ENCODE measurements at places on chromosomes 3 and 15.

DNA sequence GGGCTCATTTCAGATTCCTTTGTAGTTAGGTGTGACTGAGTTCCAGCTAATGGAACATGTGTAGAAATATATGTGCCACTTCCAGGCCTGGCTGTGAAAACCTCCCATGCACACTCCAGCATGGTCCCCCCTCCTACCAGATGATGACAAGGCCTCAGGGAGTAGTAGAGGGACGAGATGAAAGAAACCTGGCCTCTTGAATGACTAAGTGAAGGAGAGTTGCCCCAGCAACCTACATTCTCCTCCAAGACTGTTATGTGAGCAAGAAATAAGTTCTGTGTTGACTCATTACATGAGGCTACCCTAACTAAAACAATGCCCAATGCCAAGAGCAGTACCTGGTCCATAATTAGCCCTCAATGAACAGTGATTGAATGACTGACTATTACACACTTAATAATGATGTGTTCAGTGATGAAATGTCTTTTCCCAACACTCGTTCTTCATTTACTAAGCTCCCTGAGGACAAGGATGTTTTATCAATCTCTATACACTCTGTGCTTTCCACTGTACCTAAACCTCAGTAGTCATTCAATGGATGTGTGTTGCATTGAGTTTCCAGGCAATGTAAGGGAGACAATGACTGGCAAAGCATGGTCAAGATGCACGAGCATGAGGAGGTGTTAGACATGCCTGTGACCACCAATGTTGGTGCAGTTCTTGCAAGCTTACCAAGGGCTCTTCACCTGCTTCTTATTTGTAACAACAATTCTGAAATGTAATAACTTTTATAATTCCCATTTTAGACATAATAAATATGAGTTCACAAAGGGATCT, 62.0 kb upstream of the BCL6 start:
- H3K4me3 ChIP-seq = no peak overlapping the region
- no peaks in the 10 kb centered on the region for H3K4me1 ChIP-seq
- no peak for ATAC-seq
- no peaks in the 10 kb centered on the region for H3K36me3 ChIP-seq
- H3K27me3 ChIP-seq = no peaks in the 10 kb centered on the region
- H3K27ac ChIP-seq = no peak overlapping the region

DNA sequence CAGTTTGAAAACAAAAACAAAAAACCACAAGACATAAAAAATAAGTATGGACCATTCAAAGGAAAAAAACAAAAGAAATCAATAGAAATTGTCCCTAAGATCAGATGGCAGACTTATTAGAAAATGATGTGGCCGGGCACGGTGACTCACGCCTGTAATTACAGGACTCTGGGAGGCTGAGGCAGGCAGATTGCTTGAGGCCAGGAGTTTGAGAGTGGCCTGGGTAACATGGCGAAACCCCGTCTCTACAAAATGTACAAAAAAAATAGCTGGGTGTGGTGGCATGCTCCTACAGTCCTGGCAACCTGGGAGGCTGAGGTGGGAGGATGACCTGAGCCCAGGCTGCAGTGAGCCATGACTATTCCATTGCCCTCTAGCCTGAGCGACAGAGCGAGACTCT, 16.6 kb downstream of the SPCS1 start:
- H3K36me3 ChIP-seq = peaks cover 31% of the 10 kb centered on the region
- ATAC-seq = no peak
- no peaks in the 10 kb centered on the region for H3K27me3 ChIP-seq
- H3K27ac ChIP-seq = no peak overlapping the region
- no peak overlapping the region for H3K4me3 ChIP-seq
- no peaks in the 10 kb centered on the region for H3K4me1 ChIP-seq

GRCh38 chr3:119579366-119580066, at the start of gene ADPRH:
ADPRH (plus strand) TSS chr3:119579492; CDS start chr3:119582170, 2,678 bp downstream.
- peak within 1 kb of the TSS; percentile 54 for H3K4me3 ChIP-seq
- no peaks in the 10 kb centered on the region for H3K4me1 ChIP-seq
- H3K27me3 ChIP-seq = no peaks in the 10 kb centered on the region
- no peaks in the 10 kb centered on the region for H3K36me3 ChIP-seq
- H3K27ac ChIP-seq = peak within 1 kb of the TSS; percentile 88

DNA sequence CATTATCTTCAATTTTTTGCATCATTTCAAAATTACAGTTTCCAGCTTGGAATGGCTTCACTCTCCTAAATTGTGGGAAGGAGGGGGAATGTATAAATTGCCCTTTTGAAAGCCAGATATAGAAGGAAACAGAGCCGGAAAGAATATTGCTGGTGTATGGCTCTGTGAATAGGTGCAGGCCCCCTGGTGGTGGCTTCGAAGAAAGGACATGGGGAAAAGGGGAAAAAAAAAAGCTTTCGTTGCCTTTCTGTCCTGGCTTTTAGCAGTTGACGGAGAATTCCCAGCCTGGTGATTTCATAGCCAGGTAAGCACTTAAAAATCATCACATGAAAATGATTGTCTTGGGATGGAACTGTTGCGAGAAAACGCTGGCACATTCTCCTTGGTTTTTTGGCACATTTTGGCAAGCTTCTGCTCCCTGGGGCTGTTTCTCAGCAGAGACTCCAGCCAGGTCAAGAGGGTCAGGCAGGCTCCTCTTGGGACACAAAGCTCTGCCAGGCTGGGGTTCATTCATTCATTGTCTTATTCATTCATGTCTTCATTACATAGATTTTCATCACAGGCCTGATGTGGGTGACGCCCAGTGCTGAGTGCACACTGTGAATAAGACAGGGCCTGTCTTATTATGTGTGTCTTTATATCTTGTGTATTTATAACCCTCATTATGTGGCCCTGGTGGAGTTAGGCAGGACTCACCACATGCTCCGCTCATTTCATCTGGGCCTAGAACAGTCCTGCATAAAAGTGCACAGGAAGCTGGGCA, 300.0 kb upstream of the TPM1 start:
- peak; percentile 92 for ATAC-seq
- peaks cover 8% of the 10 kb centered on the region for H3K4me1 ChIP-seq
- H3K27me3 ChIP-seq = no peaks in the 10 kb centered on the region
- H3K27ac ChIP-seq = peak overlapping the region; percentile 76
- no peaks in the 10 kb centered on the region for H3K36me3 ChIP-seq

DNA sequence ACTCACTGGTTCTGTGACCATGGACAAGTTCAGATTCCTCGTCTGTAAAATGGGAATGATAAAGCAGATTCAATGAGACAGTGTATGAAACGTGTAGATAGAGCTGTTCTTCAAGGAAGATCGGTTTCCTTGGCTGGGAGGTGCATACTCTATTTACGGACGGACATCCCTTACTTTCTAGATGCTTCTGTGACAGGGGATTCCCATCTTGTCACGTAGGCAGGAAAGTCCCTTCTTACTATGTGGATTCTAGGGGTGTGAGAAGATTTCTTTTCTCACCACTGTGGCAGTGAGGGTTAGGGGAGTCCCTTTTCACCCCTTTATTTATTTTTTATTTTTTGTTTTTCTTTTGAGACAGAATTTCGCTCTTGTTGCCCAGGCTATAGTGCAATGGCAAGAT, 180.9 kb upstream of the TBL1XR1 start:
- no peak overlapping the region for H3K27ac ChIP-seq
- no peaks in the 10 kb centered on the region for H3K27me3 ChIP-seq
- no peak overlapping the region for H3K4me3 ChIP-seq
- no peak for ATAC-seq
- no peaks in the 10 kb centered on the region for H3K4me1 ChIP-seq

DNA sequence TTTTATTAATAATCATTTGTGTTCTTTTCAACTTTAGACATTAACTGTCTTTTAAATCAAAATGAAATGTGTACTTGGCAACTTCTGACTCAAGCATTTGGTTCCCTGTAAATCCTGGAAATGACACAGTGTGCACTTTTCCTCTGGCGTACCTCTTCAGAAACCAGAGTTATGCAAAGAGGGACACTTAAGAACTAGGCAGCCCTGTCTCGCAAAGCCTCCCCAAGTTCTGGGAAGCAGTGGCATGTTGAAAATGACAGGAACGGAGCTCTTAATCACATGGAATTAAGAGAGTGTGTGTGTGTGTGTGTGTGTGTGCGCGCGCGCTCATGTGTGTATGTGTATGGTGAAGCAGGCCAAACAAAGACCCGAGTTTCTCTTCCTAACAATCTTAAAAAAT, 707.4 kb downstream of the MECOM start:
- H3K4me3 ChIP-seq = no peak overlapping the region
- no peaks in the 10 kb centered on the region for H3K36me3 ChIP-seq
- H3K27ac ChIP-seq = no peak overlapping the region

DNA sequence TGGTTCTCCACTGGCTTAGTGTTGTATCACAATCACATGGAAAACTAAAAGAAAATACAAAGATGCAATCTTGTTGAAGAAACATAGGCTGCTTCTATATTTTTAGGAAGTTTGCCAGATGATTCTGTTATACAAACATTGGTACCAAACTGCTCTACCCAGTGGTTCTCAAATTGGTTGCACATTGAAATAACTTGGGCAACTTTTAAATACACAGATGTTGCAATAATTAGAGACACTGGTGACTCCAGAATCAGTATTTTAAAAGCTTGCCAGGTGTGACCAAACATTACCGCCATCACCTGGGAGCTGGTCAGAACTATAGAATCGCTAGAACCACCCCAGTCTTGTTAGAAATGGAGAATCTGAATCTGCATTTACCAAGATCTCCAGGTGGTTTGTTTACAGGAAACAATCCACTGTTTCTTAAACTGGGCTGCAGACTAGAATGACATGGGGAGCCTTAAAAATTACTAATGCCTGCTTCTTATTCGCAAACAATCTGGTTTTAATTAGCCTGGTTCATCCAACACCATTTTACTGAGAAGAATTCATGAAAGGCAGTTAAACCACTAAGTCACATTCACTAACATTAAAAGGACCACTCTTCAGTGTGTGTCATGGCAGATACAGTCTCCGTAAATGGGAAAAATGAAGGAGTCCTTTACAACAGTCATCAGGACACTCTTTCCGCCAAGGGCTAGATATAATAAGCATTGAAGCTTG, 76.5 kb downstream of the ACAP2 start:
- ATAC-seq = no peak
- H3K4me3 ChIP-seq = no peak overlapping the region
- H3K27ac ChIP-seq = no peak overlapping the region
- H3K4me1 ChIP-seq = no peaks in the 10 kb centered on the region

GRCh38 chr15:68725736-68726135, 95.0 kb downstream of the ANP32A start:
- peak overlapping the region; percentile 57 for H3K27ac ChIP-seq
- peak; percentile 65 for ATAC-seq
- no peaks in the 10 kb centered on the region for H3K27me3 ChIP-seq
- no peaks in the 10 kb centered on the region for H3K4me1 ChIP-seq

DNA sequence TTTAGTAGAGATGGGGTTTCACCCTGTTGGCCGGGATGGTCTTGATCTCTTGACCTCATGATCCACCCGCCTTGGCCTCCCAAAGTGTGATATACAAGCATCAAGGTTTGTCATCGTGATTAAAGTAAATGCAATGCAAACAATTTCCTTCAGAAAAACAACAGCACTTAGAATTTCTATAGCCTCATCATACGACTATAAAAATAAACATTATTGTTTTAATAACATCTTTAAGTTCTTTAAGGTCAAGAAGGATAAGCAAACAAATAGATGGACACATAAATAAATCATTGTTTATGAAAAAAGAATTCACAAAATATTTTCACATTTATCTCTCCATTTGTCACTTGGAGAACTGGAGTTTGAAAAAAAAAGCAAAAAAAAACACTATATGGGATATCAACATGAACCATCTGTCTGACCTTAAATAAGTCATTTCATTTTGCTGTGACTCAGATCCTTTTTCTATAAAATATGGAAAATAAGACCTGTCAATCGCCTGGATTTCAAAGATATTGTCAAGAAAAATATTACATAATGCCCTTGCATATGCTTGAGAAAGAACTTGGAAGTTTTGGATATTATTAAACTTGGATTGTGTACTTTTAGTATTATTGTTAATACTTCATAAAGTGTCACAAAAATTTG, 642.0 kb upstream of the KCNMB2 start:
- H3K27ac ChIP-seq = no peak overlapping the region
- no peaks in the 10 kb centered on the region for H3K27me3 ChIP-seq
- H3K4me3 ChIP-seq = no peak overlapping the region
- no peak for ATAC-seq
- peaks cover 8% of the 10 kb centered on the region for H3K4me1 ChIP-seq

DNA sequence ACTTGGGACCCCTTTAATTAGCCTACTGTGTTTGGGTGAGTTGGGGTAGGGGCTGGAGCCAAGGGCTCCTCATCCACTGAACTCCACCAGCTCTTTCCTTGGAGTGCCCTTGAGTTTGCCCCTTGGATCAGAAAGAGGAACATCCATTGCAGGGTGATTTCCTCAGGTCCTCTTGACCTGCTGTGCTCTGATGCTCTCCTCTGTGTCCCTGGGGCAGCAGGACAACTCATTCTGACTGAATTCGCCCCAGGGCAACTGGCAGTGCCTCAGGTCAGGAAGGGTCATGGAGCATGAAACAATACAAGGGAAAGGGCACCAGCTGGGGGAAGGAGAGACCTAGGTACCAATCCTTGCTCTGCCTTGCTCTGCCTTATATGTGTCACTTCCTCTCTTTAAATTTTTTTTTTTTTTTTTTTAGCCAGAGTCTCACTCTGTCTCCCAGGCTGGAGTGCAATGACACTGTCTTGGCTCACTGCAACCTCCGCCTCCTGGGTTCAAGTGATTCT, 47.8 kb downstream of the BSN start:
- no peaks in the 10 kb centered on the region for H3K36me3 ChIP-seq
- H3K27ac ChIP-seq = no peak overlapping the region
- H3K4me3 ChIP-seq = no peak overlapping the region
- H3K4me1 ChIP-seq = no peaks in the 10 kb centered on the region

GRCh38 chr3:34408088-34408487, 609.7 kb downstream of the PDCD6IP start:
- no peaks in the 10 kb centered on the region for H3K36me3 ChIP-seq
- no peak overlapping the region for H3K4me3 ChIP-seq
- no peak for ATAC-seq
- no peaks in the 10 kb centered on the region for H3K27me3 ChIP-seq
- no peak overlapping the region for H3K27ac ChIP-seq

GRCh38 chr3:129985113-129985512, 10.6 kb downstream of the TRH start:
- H3K4me3 ChIP-seq = no peak overlapping the region
- H3K27me3 ChIP-seq = peaks cover 22% of the 10 kb centered on the region
- no peaks in the 10 kb centered on the region for H3K36me3 ChIP-seq
- H3K27ac ChIP-seq = no peak overlapping the region

GRCh38 chr3:142981108-142981507, 17.6 kb upstream of the PAQR9 start:
- no peak overlapping the region for H3K27ac ChIP-seq
- no peak for ATAC-seq
- H3K4me3 ChIP-seq = no peak overlapping the region
- H3K27me3 ChIP-seq = peaks cover 12% of the 10 kb centered on the region
- H3K36me3 ChIP-seq = no peaks in the 10 kb centered on the region
- no peaks in the 10 kb centered on the region for H3K4me1 ChIP-seq

- no peaks in the 10 kb centered on the region for H3K27me3 ChIP-seq
- H3K4me1 ChIP-seq = no peaks in the 10 kb centered on the region
- H3K27ac ChIP-seq = no peak overlapping the region
Measured at GRCh38 chr3:156037356-156037755, 83.0 kb upstream of the KCNAB1 start.

GRCh38 chr3:180421221-180421620, 180.7 kb upstream of the TTC14 start:
- ATAC-seq = no peak
- no peak overlapping the region for H3K4me3 ChIP-seq
- H3K27ac ChIP-seq = no peak overlapping the region
- no peaks in the 10 kb centered on the region for H3K36me3 ChIP-seq
